ENCODE measurements at places on chromosomes 5 and 9. TPM values are rescaled to one million over a fixed set of nuclear protein-coding genes. Genes with fewer than 3 reads are reported as not detected.

DNA sequence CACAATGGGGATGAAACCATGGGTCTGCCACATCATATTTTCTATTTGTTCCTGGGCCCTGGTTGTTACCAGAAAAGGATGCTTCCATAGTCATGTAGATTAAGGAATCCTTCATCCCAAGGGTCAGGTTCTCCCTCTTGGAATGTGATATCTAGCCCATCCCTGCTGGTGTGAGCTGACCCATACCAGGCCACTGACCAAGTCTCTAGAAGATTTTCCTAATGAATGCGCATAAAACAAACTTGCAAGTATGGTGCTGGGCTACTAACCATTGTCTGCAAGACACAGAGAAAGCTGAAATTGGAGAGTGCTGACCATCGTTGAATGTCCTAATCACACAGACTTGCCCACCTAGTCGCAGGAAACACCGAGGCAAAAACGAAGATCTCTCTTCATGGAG is 972.6 kb downstream of the EFNA5 start:
- no peak for DNase-seq

- no peak for DNase-seq
These were observed 187.9 kb downstream of the FER start for GRCh38 chr5:108935611-108936010.

- DNase-seq: peak; percentile 52
These were observed 531 bp downstream of the MVB12B start for GRCh38 chr9:126327006-126327713.

PHF24 gene
- 0.76 TPM for total RNA-seq

Measured in Peyer's patch (tissue), 4 donors.